ENCODE measurements at places on chromosomes 1 and 21. TPM values are rescaled to one million over a fixed set of nuclear protein-coding genes. Genes with fewer than 3 reads are reported as not detected.

DNA sequence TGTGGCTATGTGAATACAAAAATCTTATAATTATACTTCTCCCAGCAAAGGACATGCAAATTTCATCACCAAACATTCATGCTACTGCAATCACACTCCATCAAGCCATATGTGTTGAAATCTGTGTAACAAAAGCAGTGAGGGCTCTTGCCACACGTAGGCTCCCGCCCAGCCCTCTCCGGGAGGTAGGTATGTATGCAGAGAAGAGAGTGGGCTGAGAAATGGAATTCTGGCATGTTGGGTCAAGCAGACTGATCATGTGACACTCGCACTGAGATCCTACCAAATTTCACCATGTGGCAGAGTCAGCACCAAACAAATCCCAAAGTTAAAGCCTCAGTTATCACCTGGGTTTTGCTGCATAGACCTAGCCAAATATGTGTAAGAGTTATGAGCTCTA, 49.7 kb downstream of the APP start:
- DNase-seq = no peak

DNA sequence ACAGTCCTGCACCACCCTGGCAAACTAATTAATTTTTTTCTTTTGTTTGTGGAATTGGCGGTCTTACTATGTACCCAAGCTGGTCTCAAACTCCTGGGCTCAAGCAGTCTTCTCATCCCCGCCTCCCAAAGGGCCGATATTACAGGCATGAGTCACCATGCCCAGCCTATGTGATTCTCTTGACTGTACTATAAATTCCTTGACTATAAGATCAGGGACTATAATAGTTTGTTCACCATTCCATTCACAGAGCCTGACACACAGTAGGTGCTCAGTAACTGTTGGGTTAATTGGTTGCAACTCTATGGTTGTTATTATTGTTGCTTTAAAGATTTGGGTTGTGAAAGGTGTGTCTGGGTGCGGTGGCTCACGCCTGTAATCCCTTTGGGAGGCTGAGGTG, 17.2 kb downstream of the DAP3 start:
- DNase-seq = no peak

DNA sequence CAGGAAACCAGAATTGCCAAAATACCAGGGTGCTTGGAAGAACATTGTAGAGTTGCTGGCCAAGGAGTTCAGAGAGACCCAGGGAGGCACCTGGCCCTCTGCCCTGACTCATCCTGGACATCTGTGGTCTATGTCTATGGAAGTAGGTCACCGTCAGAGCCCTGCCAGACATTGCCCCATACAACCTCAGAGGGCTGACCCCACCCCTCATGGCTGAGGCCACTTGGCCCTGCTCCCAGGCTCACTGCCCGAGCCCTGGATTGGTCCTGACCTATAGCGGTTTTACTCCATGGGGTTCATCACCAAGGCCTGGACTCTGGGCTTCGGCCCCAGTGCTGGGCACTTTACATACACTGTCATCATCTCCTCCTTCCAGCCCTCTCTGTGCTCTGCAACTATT, 233.1 kb downstream of the PTPRU start:
- DNase-seq = peak; percentile 26

- DNase-seq = no peak
These were observed 142.4 kb downstream of the ZP4 start for GRCh38 chr1:237748171-237748960.

DNA sequence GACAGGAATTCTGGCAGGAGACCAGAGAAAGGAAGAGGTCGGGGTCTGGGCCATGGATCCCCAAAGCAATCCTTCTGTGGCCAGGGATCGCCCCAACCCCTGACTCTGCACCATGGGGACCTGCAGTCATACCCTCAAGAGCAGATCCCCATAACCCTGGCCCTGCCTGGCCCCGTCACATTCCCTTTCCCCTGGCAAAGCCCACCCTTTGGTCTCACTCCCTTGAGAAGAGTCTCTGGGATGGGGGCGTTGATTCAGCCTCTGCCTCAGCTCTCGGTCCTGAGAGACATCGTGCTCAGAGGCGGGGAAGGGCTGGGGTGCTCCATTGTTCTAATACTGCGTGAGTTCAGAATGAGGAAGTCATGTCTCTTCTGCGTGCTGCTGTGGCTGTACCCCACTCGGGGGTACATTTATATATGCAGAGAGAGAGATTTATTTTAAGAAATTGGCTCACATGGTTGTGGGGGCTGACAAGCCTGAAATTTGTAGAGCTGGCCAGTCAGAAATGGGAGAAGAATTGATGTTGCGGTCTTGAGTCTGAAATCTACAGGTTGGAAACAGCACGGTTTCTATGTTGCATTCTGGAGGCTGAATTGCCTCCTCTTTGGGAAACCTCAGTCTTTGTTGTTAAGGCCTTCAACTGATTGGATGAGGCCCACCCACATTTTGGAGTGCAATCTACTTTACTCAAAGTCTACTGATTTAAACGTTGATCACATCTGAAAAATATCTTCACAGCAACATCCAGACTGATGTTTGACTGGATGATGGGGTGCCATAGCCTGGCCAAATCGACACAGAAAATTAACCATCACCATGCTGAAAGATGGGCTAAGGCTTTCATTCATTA, 4.2 kb upstream of the PADI2 start:
- no peak for DNase-seq

DNA sequence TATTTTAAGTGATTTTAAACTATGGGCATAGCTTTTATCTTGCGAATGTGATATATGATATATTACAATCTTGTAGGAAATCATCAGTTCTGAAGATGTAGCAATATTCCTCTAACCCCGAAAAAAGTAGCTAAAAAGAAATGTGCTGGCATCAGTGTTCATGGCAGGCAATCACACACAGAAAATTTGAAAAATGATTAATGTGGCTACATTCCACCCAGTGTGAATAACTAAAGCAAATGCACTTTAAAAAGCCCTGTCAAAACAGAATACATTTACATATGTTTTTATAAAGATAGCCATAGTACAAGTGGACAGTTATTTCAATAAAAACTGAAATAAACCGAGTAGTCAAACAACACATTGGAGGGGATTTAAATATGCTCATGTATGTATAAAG, 260.2 kb downstream of the HHAT start:
- no peak for DNase-seq

Gene KCND3
- total RNA-seq = 10.6 TPM

Gene OR2W3
- total RNA-seq = 5.5 TPM

Gene LY9
- total RNA-seq = 11.6 TPM

Gene KRTAP10-3
- not detected for total RNA-seq

Gene CLDN8
- total RNA-seq = 6.3 TPM

Gene FAM43B
- total RNA-seq = 0.48 TPM

Gene PRKAB2
- total RNA-seq = 32.0 TPM

Gene OVAAL
- total RNA-seq = 0.96 TPM

Gene TLR5
- total RNA-seq = 23.8 TPM
